ENCODE measurements at places on chromosomes 16 and 17. TPM values are rescaled to one million over a fixed set of nuclear protein-coding genes. Genes with fewer than 3 reads are reported as not detected.

The SLFN13 gene
- 57.3 TPM for total RNA-seq

The CCL14 gene
- total RNA-seq, result not detected

The TEKT1 gene
- total RNA-seq, result not detected

The TIMP2 gene
- 2.6 TPM for total RNA-seq

The CASKIN2 gene
- total RNA-seq, result 6.6 TPM

DNA sequence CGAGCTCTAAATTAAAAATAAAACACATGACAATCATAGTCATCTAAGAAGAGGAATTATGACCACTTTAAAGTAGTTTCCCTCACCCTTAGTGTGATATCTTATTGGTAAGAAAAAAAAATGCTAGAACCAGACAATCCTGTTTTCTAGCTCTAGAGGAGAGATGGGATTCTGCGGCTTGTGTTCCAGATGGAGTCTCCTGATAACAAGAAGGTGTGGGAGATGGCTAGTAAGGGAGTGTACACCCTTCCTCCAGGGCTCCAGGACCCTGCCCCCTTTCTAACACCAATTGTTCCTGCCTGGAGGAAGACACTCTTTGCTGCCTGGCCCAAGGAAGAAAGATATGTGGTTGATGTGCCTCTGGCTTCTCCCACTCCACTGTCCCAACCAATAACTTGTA, 68.8 kb upstream of the FBXO47 start:
- DNase-seq, result no peak

DNA sequence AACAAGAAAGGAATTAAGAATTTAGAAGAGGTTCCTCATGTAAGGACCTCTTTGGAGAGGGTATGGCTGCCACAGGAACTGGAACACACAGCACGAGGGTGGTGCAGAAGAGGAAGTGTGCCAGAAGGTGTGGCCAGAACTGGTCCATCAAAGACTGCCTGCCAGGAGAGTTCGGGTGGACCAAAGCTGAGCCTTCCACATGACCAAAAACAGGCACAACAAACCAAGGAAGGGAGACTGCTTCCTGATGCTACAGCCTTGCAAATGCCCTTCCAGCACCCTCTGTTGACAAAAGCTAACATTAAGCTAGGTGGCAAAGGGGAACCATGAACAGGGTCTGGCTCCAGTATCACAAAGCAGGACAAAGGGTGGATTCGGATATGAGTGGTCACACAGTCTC, 125.8 kb upstream of the TMEM97 start:
- DNase-seq, result no peak

DNA sequence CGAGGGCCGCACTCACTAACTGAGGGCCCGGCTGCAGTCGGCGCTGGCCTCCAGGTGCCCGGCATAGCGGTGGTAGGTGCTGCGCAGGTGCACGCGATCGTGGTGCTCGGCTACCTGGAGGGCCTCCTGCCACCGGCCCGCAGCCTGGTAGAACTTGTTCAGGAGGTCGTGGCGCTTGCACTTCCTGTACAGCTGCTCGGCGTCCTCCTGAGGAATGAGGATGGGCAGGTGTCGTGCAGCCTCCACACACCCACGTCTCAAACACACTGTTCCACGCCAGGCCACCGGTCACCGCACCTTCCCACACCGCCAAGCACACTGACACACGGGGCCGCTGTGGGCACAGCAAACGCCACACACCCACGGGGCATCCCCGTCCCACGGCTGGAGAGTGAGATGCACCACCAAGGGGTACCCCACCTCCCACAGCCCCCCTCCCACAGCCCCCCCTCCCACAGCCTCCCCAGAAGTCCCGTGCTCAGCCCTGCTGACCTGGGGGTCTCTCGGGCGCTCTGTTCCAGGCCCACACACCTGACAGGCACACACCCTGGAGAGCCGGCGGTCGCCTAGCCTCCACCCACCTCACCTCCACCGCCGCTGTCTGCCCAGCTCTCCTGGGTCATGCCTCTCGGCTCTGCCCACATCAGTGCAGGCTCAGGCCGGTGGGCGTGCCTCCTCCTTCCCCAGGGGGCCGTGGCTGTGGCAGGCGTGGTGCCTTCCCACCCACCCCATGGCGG, 7.4 kb upstream of the TMEM204 start:
- DNase-seq, result peak; percentile 14

- no peak for DNase-seq
These were observed 22.1 kb downstream of the C17orf58 start for GRCh38 chr17:67974185-67974584.

- no peak for DNase-seq
These were observed 330 bp downstream of the CASKIN2 start for GRCh38 chr17:75514919-75515495.

DNA sequence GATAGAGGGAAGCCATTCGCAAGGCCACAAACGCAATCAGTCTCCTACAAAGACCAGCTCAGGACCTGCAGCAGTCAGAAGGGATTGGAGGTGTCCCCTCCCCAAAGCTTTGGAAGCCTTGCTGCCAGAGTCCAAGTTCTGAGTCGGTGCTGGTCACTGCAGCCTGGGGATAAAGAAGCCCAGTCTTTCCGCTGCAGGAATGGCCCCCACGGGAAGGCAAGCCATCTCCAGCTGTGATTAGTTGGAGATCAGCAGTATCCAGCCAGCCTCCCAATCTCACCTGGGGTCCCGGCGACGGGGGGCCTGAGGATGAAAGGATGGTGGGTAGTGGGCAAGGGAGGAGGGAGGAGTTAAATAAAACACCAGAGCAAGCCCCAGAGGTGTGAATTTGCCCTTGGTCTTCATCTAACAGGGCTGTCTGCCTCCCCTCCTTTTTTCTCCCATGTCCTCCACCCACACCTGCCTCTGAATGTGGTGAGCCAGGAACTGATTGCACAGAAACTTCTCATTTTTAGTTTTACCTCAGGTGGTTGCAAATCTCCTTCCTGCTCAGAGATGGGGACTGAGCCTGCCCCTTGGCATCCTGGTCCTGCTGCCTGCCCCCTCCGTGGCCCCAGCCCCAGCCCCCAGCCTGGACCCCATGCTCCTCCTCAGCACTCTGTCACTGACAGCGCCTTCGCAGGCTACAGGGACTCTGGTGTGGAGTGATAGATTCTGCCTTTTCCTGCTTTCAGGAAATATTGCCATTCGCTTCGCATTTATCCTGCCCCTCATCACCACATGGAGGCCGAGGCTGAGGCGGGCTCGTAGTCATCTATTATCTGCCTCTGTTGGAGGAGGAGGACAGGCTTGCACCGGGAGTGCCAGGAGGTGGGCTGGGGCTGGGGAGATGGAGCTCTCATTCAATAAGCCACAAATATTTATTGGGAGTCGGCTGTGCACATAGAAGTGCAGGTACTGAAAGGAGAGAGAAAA, 262.9 kb upstream of the SDK2 start:
- no peak for DNase-seq

- no peak for DNase-seq
These were observed 41.5 kb downstream of the AIPL1 start for GRCh38 chr17:6393351-6393952.

GRCh38 chr17:79224903-79225302, 150.3 kb downstream of the ENGASE start:
- no peak for DNase-seq

- DNase-seq, result no peak
These were observed 6.3 kb downstream of the BCAR1 start for GRCh38 chr16:75244844-75245758.

DNA sequence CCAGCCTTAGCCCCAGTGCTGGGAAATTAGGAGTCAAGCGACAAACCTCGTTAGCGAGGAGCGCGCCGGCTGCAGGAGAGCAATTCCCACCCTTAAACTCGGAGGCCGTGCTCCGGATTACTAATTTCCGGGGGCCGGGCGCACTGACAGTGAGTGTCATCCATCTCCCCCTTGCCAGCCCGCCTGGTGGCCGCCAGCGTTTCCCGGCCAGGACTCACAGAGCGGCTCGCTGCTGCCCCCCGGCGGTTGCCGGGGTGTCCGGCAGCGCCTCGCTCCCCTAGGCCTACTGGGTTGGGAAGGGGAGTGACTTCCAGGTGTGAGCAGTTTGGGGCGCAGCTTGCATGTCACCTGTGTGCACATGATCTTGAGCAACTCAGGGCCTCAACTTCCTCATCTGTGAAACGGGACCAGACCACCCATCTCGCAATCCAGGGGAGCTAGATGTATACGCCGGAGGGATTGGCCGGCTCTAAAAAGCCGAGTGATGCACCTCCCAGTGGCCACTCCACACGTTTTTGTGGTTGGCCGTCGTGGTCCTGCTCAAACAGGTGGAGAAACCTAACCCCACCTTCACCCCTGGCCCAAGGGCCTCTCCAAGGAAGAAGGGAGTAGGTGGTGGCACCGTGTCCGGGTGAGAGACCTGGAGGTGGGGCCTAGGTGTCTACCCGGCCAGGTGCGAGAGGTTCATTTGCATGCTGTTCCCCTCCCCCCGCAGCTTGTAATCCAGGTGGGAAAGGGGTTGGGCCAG, 2.5 kb upstream of the GSE1 start:
- DNase-seq, result peak; percentile 88

GRCh38 chr17:12856416-12856815, 67.1 kb downstream of the ARHGAP44 start:
- DNase-seq, result no peak

- DNase-seq, result no peak
These were observed 42.1 kb downstream of the ABHD15 start for GRCh38 chr17:29524692-29525091.

- DNase-seq, result no peak
These were observed 38.8 kb downstream of the IST1 start for GRCh38 chr16:71933913-71934695.
